ENCODE measurements at places on chromosomes 13 and 19.
A peak's percentile ranks its signal among the peaks of the same experiment; 100 is the strongest.

GRCh38 chr19:3163230-3163886 lies 15.2 kb upstream of the S1PR4 start:
- peak; percentile 15 for DNase-seq

DNA sequence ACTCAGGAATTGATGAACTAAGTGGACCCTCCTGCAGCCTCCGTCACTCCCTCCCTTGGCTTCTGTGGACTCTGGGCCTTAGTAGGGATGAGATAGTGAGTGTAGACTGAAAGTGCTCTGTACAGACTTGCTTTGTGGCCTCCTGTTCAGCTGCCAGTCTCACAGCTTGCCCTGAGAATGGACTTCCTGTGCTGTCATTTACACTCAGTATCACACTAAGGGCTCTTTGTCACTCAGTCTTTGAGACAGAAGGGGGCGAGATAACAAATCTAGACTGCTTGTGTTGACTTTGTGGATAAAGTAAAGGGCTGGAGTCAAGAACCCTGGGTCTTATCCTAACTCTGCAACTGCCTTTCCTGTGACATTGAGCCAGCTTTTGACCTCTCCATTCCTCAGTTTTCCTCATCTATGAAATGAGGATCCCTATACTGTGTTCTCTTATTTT lies 21.0 kb upstream of the SPRY2 start:
- no peak for DNase-seq

- no peak for DNase-seq
These were observed 72.5 kb downstream of the EDNRB start for GRCh38 chr13:77846173-77846572.

DNA sequence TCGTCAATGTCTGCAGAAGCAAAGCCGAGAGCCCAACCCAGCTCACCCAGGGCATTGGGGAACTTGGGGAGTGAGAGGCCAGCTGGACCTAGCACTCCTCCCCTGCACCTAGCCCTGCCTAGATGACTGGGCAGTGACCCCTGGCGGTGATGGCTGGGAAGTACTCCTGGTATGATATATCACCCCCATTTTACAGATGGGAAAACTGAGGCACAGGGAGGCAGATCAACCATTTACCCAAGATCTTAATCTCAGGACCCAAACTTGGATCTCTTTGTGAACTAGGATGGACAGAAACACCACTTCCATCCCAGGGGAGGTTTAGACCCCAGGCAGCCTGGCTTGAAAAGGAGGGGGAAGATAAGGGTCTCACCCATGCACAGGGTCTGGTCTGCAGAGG lies 43.5 kb downstream of the CCL25 start:
- no peak for DNase-seq

DNA sequence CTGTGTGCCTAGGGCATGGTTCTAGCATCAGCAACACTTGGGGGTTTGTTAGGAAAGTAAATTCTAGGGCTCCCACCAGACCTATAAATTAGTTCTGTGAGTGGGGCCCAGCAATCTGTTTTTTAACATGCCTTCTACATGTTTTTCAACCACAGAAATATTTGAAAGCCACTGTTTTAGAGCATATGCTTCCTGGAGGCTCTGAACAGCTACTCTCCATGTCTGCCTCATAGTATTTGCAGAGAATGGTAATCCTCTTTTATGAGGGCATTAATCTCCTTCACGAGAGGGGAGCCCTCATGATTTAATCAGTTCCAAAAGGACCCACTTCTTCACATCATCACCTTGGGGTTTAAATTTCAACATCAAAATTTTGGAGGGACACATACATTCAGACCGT lies 6.0 kb downstream of the SPATA13 start:
- DNase-seq = no peak
